ENCODE measurements at places on chromosomes 3 and 15.

DNA sequence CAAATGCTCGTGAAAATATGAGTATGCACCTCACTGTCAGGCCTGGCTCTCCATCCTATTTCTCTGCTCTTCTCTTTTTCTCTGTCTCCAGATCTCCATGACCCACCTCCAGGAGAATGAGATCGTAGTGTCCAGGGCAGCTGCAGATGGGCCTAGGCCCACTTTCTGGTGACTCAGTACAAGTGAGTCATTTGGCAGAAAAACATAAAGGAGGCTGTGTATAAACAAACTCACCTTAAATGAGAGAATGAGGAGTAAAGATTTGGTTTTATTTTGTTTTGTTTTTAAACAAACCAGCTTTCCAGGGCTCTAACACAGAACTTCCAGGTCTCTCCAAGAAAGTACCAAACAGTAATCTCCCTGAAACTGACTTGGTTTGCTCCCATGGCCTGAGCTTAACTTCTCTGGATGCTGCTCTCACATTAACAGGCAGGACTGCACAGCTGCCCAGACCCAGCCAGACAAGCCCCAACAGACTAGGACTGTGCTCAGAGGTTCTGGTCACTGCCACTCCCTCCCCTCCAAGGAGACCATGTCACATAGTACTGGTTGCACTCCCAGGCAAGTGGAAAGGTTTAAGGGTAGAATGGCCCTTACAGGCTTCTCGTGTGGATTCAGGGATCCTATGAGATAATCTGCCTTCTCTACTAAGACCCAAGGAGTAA lies 1.5 kb upstream of the HEG1 start:
- DNase-seq: no peak

GRCh38 chr15:73392025-73392424 lies 23.3 kb upstream of the HCN4 start:
- no peak for DNase-seq

- DNase-seq: no peak
Measured at GRCh38 chr15:87707566-87708130, 548.9 kb downstream of the NTRK3 start.

GRCh38 chr3:122057671-122058070 lies 2.5 kb downstream of the CD86 start:
- DNase-seq: no peak

DNA sequence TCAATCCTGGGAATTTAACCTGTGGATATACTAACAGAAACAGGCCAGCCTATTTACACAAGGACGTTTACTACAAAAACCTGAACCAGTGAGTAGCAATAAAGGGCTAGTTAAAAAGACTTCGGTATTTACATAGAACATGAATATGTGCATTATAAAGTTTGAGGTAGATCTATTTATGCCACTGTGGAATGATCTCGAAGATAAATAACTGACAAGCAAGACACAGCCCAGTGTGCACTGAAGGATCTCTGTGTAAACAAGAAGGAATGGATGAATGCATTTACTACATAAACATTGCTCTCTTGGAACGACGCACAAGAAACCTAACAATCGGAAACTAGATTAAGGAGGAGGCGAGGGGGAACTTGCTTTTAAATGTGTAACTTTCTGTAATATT lies 132.0 kb upstream of the NSMCE3 start:
- no peak for DNase-seq

All from NCI-H2081 (cell line).